ENCODE measurements at places on chromosomes 2 and 18. TPM values are rescaled to one million over a fixed set of nuclear protein-coding genes. Genes with fewer than 3 reads are reported as not detected.

GRCh38 chr2:204696124-204696523 is 150.8 kb downstream of the PARD3B start:
- no peak for DNase-seq

RESP18 gene
- total RNA-seq = not detected

- no peak for DNase-seq
Observed at GRCh38 chr2:180128861-180129260, 121.8 kb upstream of the CWC22 start.

ACTR3 gene
- 272 TPM for total RNA-seq

GRCh38 chr2:108630567-108631405 is 88.5 kb upstream of the RANBP2 start:
- DNase-seq = peak; percentile 74

- peak; percentile 91 for DNase-seq
Observed at GRCh38 chr18:45255197-45255890, 359.9 kb upstream of the SLC14A2 start.

GRCh38 chr2:38600242-38600891 is 2.4 kb downstream of the HNRNPLL start:
- DNase-seq = no peak

DNA sequence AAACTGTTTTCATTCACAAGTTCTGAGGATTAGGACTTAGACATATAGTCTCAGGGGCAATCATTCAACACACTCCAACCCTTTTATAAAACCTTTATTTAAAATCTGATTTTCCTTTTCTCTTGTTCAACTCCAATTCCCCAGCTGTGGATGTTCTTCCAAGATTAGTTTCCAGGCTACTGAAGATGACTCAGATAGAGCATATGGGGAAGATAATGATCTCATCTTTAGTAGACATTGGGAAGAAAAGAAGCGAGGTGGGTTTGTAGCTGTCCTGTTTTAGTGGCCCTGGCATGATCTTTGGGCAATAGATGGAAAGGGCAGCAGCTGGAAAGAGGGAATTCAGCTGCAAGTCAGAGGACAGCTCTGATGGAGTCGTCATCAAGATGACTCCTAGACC is 247.7 kb upstream of the CCDC68 start:
- DNase-seq = peak; percentile 51

- no peak for DNase-seq
Observed at GRCh38 chr18:58511897-58512581, 116.9 kb downstream of the ALPK2 start.

PROKR1 gene
- total RNA-seq = not detected

DNA sequence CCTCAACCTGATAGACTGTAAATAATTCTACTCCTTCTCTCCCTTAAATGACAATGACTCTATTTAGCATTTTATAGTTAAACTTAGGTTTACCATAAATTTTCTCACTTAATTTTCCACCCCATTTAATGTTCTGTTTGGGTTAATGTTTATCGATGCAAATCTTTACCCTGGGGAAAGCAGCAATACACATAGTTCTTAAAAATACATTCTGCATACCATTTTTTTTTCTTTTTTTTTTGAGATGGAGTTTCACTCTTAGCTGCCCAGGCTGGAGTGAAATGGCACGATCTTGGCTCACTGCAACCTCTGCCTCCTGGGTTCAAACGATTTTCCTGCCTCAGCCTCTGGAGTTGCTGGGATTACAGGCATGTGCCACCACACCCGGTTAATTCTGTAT is 14.0 kb downstream of the STAM2 start:
- no peak for DNase-seq

ARL4C gene
- total RNA-seq = 48.1 TPM

GRCh38 chr2:202911203-202911511 is 316 bp downstream of the WDR12 start:
- no peak for DNase-seq

DNA sequence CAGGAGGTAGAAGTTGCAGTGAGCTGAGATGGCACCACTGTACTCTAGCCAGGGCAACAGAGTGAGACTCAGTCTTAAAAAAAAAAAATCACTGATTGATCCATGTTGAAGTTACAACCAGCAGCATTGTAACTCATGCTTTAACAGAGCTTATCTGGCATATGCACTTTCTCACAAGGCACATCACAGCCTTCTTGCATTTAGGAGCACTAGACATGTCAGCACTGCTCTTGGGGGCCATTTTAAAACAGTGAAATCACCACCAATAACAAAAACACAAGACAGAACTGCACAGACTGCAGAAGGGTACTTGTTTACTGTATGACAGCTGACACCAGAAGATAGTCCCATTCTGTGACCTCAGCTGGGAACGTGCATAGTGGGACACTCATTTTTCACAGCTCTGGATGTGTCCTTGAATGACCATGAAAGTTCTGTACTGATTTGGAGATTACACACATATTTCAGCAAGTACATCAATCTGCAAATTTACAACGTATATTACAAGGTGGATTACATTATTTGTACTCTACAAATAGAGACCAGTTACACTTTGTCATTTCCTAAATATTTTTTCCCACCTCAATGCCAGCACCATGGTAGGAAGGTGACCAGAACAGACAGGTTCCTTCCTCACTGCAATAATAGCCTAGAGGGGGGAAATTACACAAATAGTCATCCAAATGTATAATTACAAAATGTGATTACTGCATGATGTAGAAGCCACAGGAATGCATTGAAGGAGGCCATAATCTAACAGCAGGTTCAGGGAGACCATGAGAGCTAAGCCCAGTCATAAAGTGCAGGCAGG is 35.1 kb downstream of the CCBE1 start:
- DNase-seq = peak; percentile 91

DNA sequence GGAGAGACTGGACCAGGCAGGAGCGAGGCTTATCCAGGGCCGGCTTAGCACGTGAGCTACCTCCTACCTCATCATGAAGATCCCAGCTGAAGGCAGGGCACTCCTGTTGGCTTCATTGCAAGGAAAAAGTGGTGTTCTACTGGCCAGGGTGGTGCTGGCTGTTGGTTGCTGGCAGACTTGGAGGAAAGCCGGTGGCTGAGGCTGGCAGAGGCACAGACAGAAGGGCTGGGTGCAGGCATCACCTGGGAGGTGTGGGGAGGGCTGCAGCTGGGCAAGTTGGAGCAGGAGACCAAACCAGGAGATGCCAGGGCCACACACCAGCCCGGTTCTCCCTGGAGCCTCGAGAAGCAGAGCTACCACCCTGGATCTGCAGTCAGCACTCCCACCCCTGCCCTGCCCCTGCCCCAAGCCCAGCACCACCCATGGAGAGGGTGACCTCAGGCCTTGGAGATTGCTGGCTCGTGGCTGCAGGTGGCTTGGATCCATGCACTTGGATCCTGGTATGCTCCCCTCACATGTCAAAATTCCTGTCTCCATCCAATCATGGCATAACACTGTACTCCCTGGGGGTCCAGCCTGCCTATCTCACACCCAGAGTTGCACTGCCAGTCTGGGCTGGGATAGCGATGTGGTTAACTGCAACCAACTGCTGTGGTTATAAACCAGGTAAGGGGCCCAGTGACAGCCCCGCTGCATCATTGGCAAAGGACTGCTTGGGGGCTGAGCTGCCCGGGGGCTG is 49.7 kb downstream of the GLI2 start:
- no peak for DNase-seq

CNNM3 gene
- 6.1 TPM for total RNA-seq

DNA sequence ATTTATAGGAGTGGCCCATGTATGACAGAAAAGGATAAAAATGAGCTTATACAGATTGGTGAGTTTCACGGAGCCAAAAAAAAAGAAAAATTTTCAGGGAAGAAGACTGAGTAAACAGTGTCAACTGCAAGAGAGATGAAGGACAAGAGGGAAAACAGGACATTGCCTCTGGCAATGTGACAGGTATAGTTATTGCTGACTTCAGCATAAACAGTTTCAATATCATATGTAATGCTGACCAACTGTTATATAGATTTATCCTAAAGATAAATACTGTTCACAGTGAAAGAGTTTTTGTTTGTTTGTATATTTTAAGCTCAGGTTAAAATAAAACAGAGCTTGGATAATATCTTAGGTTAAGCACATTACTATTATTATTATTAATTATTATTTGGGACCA is 98.0 kb upstream of the FSIP2 start:
- no peak for DNase-seq

DNA sequence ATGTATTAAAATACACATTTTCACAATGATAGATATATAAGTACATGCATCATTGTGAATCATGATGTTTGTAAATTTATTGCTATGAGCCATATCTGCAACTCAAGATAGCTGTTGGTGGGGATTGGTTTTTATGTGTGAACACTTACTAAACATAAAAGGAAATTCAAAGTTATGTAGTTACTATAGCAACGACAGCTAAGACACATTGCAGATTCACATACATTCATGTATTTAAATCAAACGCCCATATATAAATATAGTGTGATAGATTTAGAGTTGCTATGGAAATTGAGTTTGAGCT is 65.6 kb downstream of the MAPRE2 start:
- DNase-seq = no peak
